ENCODE measurements at places on chromosomes 11 and 22.

DNA sequence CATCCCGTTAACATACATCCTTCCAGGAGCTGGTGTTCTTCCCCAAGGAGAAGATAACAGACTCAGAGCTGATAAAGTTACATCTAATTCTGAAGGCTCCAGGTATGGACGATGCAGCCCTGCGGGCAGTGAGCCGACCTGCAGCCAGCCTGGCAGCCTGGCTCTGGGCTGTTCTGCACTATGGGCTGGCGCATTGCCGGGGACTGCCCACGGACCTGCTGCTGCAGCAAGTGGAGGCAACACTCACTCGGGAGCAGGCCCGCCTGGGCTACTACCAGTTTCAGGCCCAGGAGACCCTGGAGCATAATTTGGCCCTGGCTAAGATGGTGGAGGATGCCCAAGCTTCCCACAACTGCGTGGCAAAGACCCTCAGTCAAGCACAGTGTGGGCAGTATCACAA is 39.7 kb downstream of the RRP8 start:
- no peak for DNase-seq

- DNase-seq = no peak
Measured at GRCh38 chr11:9573775-9574621, 528 bp downstream of the WEE1 start.

- no peak for DNase-seq
Measured at GRCh38 chr11:69635195-69635594, 5.8 kb upstream of the CCND1 start.

DNA sequence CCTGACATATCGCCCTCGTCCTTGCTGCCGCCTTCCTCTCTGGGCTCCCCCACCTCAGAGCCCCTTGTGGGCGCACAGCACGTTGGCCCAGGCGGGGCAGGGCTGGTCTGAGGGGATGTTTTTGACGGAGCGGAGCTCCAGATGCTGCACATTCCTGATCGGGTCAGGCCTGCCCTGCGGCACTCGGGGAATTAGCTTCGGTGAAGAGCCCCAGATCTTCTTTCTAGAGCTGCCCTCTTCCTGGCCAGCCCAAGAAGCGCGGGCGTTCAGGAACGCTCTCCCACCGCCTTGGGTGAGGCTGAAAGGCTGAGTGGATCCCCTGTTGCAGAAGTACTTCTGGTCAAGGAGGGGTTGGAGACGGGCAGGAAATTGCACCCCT is 12.1 kb downstream of the YPEL4 start:
- DNase-seq = no peak

GRCh38 chr22:31378123-31378522 is 21.3 kb upstream of the DRG1 start:
- no peak for DNase-seq

DNA sequence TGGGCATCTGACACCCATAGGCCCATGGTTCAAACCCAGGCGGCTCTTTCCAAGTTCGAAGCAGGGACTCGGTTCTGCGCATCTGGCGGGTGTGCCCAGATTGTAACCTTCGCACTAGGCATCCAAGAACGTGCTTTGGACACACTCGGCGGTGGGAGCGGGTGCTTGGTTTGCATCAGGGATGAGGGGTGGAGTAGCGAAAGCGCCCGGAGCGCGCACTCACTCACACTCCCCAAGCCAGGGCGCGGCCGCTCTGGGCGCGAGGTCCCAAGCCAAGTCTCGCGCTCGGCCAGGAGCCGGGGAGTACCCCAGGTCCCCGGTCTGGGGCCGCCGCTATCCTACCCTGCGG is 243 bp upstream of the SYT9 start:
- DNase-seq = no peak

DNA sequence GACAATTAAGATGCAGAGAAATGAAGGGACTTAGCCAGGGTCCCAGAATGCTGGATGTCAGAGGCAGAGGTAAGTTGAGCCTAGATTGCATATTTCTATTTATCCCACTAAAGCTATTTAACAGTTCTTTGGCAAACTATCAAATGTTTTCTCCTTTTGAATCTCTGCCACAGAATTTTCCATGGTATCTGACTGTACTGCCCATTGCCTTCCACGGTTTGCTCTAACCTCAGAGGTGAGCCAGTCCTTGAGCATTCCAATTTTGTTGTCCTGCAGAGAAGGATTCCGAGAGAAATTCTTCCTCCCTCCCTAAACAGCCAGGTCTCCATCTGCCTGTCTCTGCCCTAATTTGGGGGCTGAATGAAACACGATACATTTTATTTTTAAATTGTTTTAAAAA is 368.3 kb upstream of the SYN3 start:
- no peak for DNase-seq

DNA sequence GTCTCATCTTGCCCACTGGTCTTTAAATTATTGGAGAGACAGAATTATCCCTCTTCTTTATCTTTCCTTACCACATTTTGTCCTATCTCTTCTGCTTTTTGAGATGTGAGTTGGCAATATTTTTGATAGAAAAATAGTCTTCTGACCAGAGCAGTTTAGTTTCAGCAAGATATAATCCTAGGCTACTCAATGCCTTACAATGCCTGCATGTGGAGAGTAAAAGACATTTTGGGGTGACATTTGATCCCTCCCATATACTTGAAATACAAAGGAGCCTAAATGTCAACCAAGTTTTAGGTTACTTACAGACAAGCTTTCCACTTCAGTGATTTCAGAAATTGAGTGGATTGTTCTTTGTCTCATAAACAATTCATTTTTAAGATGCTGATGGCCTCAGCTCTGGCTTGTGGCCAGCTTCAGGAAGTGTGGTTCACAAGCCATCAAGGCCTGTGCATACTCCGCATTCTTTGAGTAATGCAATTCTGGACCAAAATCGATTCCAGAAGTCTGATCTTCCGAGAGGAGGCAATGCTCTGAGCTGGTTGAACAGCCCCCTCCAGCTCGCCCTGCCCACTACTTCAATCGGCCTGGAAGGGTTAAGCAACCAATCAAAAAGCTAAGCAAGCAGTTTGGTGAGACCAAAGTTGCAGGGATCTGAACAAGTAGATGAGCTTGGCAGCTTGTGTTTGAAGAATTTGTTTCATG is 274.4 kb downstream of the BLID start:
- DNase-seq = peak; percentile 47

- no peak for DNase-seq
Measured at GRCh38 chr22:42811459-42811858, 45.6 kb downstream of the ARFGAP3 start.

GRCh38 chr22:48953103-48953720 is 874.5 kb downstream of the BRD1 start:
- no peak for DNase-seq

DNA sequence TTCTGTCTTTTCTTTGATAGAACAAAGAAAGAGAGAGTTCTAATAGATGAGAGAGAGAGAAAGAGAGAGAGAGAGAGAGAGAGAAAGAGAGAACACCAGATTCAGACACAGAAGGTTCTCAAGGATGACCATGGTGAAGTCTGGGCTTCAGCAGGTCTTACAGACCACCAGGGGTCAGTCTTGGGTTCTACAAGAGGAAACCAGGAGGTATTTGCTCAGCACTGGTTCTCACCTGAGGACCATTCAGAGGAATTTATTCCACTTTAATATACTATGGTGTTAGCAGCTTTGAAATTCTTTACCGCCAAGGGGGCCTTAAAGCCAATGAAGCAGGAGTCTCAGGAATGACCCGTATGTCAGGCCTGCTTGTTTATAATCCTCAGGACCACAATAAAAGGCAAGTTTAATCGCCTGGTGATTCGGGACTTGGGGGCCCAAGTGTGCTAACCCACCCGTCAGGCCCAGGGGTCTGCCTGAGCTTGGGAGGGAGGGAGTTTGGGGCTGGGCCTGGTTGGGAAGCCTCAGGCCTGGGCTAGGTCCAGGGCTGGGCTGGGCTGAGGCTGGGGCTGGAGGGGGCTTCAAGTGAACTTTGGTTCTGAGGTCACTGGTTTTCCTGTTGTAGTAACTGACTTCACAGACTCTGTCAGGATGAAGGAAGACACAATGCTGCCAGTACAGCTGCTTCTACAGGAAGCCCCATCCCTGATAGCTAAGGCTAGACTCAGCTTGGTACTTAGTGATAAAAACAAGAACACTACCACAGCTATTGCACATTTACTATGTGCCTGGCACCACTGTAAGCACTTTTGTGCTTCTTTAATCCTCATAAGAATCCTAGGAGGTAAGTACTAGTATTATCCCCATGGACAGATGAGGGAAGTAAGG is 179.2 kb upstream of the ZBED5 start:
- DNase-seq = peak; percentile 66

GRCh38 chr11:92643827-92644226 is 325.6 kb upstream of the MTNR1B start:
- no peak for DNase-seq

- no peak for DNase-seq
Measured at GRCh38 chr11:93410441-93410840, 79.9 kb downstream of the DEUP1 start.

GRCh38 chr11:67689178-67689577 is 14.8 kb upstream of the ALDH3B2 start:
- DNase-seq = no peak

GRCh38 chr11:729492-730074 is 17.7 kb upstream of the TALDO1 start:
- DNase-seq = no peak

DNA sequence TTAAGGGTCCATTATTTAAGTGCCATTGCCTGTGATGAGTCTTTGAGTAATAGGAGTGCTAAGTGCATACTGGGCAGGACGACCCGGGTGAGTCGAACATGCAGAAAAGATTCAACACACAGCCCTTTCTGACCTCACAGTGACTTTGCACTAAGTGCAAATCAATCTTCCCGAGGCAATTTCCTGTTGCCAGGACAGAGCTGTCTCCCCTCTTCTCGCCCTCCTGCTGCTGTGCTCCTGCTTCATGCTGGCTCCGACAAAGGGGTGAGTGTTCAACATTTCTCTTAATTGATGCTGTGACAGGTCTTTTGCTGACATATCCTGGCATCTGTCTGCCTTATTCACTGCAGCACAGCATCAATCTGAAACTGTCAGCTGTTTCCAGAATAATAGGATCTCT is 42.0 kb downstream of the MCHR1 start:
- DNase-seq = peak; percentile 21

- no peak for DNase-seq
Measured at GRCh38 chr11:118339281-118339961, 3.1 kb downstream of the CD3D start.

GRCh38 chr22:46026899-46027210 is 49.9 kb upstream of the WNT7B start:
- DNase-seq = no peak

DNA sequence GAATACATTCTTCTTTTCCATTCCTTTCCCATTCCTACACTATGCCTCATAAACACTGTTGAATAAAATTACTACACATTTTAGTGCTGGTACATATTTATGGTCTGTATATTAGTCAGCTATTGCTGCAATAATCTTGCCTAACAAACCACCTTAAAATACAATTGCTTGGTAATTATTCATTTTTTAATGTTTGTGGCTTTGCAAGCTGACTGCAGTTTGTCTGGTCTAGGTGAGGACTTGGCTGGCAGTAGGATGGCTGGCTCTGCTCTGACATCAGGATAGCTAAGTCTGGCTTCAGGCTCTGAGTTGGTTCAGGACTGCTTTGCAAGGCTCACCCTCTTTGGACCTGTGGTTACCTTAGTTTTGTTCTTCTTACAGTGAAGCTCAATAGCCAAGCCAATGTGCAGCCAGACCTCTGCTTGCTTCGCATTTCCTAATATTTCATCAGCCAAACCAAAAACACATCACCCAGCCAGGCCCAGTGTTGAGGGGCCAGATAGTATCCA is 913.4 kb upstream of the RAG2 start:
- DNase-seq = peak; percentile 65

DNA sequence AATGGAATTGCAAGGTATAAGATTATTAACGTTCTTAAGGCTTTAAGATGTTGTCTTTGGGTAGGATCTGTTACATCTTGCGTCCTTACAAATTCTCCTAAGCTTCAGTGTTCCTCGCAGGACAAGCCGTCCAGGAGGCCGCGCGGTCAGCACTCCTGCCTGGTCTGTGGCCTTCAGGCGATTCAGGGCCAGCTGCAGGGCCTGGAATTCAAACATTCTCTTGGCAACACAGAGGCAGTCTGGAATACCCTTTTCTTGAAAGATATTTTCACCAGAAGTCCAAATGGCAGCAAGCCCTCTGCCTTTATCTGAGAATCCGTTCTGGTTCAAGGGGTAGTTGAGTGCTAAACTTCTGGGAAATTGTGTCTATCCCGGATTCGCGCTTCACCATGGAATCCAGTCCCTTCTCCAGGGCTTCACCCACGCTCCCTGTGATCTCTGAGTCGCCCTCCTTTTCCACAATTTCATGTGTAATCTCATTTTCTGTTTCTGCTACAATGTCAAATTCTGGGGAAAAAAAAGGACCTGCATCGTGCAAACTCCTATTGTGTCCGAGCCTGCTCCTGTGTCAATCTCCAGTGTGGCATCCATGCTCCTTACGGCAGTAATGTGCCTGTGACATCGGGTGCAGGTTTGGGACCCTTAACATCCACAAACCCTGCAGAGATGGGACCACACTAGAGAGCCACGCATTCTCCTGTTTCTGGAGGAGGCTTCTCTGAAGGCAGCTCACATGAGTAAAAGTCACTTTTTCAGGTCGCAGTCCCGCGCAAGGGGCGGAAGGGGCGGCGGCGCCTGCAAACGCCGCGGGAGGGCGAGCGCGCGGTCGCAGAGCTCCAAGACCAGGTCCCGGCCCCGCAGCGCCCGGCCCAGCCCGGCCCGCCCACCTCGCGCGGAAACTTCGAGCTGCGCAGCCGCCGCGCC is 25.4 kb upstream of the SORL1 start:
- peak; percentile 43 for DNase-seq

DNA sequence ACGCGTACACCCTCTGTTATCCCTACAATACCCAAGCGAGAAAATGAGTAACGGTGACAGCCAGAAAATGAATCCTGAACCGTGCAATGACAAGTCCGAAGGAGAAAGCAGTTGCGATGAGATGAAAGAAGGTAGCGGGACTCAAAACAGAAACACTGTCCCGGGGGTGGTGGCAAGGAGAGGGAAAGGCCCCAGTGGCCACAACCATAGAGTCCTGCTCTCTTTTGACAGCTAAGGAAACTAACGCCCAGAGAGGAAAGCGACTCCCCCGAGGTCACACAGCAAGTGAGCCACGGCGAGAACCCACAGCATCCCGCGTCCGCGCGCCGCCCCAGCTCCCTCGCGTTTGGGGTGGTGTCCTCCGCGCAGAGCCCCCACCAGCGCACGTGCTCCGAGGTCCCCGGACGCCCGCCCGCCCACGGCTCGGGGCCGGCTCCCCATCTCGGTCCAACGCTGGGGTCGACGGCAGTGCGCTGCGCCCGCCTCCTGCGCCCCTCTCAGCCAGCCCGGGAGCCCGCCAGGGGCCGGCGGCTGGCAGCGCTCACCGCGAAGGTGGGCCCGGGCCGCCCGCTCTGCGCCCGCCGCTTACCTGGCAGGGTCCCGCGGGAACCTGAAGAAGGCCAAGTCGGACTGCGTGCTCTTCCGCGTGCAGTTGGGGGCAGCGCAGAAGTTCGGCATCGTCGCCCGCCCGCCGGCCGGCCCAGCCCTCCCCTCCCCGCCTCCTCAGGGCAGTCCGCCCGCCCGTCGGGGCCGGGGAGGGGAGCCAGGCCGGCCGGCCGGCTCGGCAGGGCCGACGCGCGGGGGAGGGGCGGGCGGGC is 564 bp downstream of the THAP12 start:
- peak; percentile 38 for DNase-seq

- no peak for DNase-seq
Measured at GRCh38 chr22:43592476-43592875, 180.7 kb downstream of the MPPED1 start.

- DNase-seq = no peak
Measured at GRCh38 chr11:71235719-71236118, 16.7 kb downstream of the SHANK2 start.

Data from PC-3 (cell line).